ENCODE measurements at places on chromosomes 4 and X. TPM values are rescaled to one million over a fixed set of nuclear protein-coding genes. Genes with fewer than 3 reads are reported as not detected.

Gene SPANXN4
- total RNA-seq: not detected

Gene FABP2
- not detected for total RNA-seq

Gene CXCR3
- total RNA-seq: not detected

Gene NPFFR2
- not detected for total RNA-seq

Gene OFD1
- 10.0 TPM for total RNA-seq

Gene TBC1D8B
- total RNA-seq: 11.1 TPM

Gene SPANXN3
- not detected for total RNA-seq

Gene LUZP4
- total RNA-seq: not detected

Gene TCEAL5
- total RNA-seq: not detected

Gene MND1
- 3.1 TPM for total RNA-seq

Gene BCORL1
- total RNA-seq: 1.7 TPM

Gene SHROOM3
- total RNA-seq: 1.6 TPM

Gene CT45A10
- total RNA-seq: not detected

Gene TMPRSS11E
- total RNA-seq: not detected

Gene F11
- not detected for total RNA-seq

All from smooth muscle cell of bladder (primary cell).